ENCODE measurements at places on chromosomes 5 and 9. TPM values are rescaled to one million over a fixed set of nuclear protein-coding genes. Genes with fewer than 3 reads are reported as not detected.
A peak's percentile ranks its signal among the peaks of the same experiment; 100 is the strongest.

DNA sequence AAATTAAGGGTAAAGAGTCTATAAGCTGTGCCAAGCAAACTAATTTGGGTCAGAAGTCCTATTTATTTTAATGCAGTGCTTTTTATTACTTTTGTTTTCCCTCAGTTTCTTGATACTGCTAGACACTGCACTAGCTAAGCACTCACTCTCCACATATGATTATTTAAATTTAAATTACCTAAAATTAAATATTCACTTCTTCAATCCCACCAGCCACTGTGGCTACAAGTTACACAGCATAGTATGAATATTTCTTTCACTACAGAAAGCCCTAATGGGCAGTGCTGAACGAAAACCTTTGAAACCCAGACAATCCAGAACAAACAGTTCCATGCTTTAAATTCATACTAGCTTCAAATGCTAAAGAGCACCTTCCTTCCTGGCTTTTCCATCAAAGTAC is 23.6 kb downstream of the ABHD17B start:
- H3K36me3 ChIP-seq, result no peaks in the 10 kb centered on the region
- no peak for DNase-seq
- no peaks in the 10 kb centered on the region for H3K27me3 ChIP-seq
- no peaks in the 10 kb centered on the region for H3K4me1 ChIP-seq
- no peak overlapping the region for H3K4me3 ChIP-seq

DNA sequence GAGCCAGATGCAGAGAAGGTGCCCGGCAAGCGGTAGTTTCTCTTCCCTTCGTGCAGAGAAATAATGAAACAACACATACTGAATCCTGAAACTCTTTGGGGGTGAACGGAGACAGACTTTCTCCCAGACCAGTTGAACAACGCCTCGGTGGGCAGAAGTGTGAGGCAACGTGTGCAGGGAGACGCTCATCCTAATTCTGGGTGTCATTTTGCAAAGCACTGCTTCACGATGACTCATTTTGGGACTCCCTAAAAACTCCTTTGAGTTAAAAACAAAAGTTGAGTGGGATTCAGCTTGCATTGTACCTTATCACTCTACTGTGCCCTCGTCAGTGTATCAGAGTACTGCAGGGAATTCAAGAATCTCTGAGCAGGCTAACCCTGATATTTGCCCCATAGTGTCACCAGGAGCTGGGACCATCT is 3.5 kb upstream of the NEK6 start:
- no peaks in the 10 kb centered on the region for H3K27me3 ChIP-seq
- H3K4me3 ChIP-seq, result no peak overlapping the region
- no peaks in the 10 kb centered on the region for H3K36me3 ChIP-seq
- no peak for DNase-seq

GRCh38 chr5:147687118-147687517 is 95.4 kb downstream of the JAKMIP2 start:
- peaks cover 17% of the 10 kb centered on the region for H3K4me1 ChIP-seq
- H3K4me3 ChIP-seq, result no peak overlapping the region
- no peak for DNase-seq

DNA sequence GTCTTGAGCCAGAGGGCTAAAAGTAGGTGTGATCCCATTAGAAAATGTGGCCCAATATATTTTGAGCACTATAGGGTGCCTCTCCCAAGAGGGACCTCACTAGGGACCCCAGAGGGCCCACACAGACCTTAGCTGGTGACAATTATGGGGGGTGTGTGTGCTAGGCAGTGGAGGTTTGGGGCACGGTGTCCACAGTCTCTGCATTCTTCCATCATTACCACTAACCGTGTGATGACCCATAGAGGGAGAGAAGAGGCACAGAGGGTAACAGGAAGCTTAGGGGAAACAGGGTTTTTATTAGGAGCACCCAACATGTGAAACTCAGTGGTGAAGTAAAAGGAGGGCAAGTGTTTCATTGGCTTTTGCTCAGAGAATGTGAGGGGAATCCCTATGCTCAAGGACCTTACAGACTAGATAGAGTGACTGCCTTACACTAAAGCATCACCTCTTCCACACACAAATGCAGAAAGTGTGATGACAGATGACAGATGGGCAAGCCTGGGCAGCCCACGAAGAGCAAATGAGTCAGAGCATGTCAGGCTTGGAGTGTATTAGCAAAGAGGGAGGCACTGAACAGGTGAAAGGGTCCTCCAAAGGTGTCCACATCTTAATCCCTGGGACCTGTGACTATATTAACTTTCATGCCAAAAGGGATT is 2.5 kb upstream of the ACTL7A start:
- H3K36me3 ChIP-seq, result no peaks in the 10 kb centered on the region
- H3K4me3 ChIP-seq, result no peak overlapping the region
- H3K4me1 ChIP-seq, result no peaks in the 10 kb centered on the region
- no peak for DNase-seq

DNA sequence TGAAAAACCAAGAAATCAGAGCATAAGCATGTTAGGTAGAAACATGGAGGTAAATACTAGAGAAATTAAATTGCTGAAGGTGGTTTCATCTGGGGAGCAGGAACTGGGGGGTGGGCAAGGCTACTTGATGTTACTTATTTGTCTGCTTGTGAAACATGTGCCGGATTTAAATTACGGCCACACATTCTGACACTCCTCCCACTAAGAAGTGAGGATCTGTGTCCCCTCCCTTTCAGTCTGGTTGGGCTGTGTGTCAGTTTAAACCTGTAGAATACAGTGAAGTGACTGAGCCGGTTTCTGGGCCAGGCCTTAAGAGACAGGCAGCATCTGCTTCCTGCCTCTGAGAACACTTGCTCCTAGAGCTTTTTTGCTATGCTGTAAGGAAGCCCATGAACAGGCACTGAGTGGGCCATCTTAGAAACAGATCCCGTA is 2.3 kb upstream of the IARS1 start:
- peaks cover 21% of the 10 kb centered on the region for H3K4me1 ChIP-seq
- H3K27me3 ChIP-seq, result no peaks in the 10 kb centered on the region
- H3K27ac ChIP-seq, result no peak overlapping the region
- peak; percentile 8 for DNase-seq
- H3K4me3 ChIP-seq, result no peak overlapping the region

Gene PLCXD3
- 5.0 TPM for total RNA-seq

Gene TRPM6
- total RNA-seq, result not detected

Gene ELL2
- total RNA-seq, result 72.2 TPM

Gene CBY3
- total RNA-seq, result 1.4 TPM

Gene PCDHB3
- 0.58 TPM for total RNA-seq

Gene OLFML2A
- total RNA-seq, result 3.4 TPM

Gene CCNO
- 5.3 TPM for total RNA-seq
